ENCODE measurements at places on chromosomes 2 and 18.

DNA sequence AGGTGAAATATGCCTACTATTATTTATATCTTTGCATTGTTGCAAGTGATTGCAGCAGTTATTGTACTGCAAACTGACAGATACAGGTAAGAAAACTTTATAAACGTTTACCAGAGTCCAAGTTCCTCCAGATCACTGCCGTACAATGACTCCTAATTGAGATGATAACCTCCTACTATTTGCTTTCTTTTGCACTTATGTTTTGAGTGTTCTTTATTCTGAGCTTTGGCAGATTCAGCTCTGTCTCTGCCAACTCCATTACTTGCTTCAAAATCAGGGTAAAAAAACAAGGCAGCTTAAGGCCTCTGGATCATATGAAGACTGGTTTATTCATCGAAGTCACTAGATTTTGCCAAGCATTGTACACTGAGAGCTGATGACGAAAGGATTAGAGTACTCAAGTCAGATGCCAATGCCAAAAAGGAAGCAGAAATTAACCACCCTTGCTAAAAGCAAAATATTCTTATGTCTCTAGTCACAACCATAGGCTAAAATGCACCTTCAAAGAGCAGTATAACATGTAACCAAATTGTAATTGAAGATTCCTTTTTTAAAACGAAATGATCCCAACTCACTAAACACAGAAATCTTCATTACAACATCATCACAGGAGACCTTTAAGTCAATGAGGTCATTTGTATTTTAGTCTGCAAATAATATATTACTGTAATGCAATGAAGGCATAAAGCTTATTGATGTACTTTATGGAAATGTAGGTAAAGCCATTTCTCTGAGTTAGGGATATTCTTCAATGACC lies 10.5 kb upstream of the IKZF2 start:
- no peak for DNase-seq

- no peak for DNase-seq
Measured at GRCh38 chr2:51065276-51065675, 33.3 kb upstream of the NRXN1 start.

GRCh38 chr2:150425121-150425955 lies 62.1 kb downstream of the RND3 start:
- no peak for DNase-seq

DNA sequence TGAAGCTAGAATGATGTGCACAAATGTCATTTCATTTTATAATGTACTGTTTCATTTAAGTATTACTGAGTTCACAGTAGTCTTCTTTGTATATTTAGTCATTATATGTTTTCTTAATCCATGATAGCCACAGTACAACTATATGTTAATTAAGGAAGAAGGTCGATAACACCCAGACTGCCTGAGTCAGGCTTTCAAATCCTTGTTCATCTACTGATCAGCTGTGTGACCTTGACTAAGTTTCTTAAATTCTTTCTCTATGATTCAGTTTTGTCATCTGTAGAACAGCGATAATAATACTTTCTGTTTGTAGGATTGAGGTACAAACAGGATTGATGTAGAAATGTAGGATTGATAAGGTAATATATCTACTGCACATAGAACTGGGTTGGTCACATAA lies 5.4 kb downstream of the GCC2 start:
- no peak for DNase-seq

DNA sequence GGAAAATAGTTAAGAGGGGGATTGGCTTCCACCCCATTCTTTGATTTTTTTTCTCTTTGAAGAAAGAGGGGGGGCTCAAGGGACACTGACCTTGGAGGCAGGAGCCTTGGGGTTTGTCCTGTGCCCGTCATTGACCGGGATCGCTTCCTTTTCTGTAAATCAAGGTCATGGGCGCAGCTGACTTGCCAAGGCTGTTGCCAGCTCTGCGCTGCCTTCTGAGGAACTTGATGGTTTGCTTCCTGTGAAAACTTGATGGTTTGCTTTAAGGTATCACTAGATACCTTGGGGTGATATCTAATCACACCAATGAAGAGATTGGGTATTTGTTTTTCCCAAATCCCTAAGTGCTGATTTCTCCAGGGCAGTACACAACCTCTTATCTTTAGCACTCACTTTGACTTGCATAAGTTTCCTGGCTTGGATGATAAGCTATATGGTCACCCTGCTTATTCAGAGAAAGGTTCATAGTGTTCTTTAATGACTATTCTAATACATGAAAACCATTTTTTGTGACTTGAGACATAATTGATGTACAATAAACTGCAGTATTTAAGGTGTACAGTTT lies 56.0 kb downstream of the DGKD start:
- no peak for DNase-seq

- peak; percentile 74 for DNase-seq
Measured at GRCh38 chr18:22348521-22349316, 69.0 kb downstream of the CTAGE1 start.

Data from lower lobe of right lung (tissue), 2 donors.